ENCODE measurements at places on chromosomes 6 and 20.

DNA sequence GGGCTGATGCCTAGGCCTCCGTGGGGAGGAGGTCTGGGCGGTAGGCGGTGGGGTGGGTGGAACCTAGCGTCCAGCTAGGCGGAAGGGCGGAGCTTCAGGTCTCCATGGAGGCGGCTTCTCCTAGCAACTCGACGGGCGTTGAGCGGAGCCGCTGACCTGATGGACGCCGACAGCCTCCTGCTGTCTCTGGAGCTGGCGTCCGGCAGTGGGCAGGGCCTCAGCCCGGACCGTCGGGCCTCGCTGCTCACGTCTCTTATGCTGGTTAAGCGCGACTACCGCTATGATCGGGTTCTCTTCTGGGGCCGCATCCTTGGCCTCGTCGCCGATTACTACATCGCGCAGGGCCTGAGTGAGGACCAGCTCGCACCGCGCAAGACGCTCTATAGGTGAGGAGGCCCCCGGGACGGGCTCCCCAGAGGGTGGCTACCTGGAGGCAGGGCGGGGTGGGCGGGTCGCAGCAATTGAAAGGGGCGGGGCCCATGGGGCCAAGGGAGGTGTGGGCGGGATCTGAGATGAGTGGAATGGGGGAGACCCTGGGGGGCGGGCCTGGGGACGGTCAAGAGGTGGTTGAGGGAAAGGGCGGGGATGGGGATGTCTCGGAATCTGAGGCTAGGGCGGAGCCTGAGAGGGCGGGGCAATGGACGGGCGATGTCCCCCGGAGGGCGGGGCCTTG lies at the start of gene RSPH9:
TSS of gene RSPH9 (plus strand) at position 97 of the 673 bp plus-strand sequence. CDS start at position 160, 63 bp downstream.
- peak; percentile 63 for DNase-seq

DNA sequence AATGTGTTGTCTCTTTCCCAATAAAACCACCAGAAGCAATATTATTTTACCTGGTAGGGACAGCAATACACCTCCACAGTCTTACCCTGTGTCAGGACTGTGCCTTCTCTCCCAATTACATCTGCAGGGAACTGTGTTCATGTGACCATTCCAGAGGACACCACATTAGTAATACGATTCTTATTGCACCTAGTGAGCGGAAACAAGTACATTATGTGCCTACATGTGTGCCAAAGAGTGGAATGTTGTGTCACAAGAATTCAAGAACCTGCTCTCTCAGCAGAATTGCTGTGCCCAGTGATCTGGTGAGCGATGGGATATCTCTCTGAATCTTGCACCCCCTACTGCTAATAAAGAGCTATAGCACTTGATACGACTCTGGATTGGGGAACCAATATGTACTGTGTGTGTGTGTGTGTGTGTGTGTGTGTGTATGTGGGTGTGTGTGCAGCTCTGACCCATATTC lies 57.4 kb upstream of the FOXC1 start:
- DNase-seq = peak; percentile 47

GRCh38 chr20:25249198-25249931 lies 1.5 kb downstream of the PYGB start:
- peak; percentile 42 for DNase-seq

- DNase-seq = no peak
Observed at GRCh38 chr6:169573883-169574282, 127.9 kb downstream of the WDR27 start.
